GM03348 (cell line): ENCODE measurements at places on chromosomes 2 and 18.

DNA sequence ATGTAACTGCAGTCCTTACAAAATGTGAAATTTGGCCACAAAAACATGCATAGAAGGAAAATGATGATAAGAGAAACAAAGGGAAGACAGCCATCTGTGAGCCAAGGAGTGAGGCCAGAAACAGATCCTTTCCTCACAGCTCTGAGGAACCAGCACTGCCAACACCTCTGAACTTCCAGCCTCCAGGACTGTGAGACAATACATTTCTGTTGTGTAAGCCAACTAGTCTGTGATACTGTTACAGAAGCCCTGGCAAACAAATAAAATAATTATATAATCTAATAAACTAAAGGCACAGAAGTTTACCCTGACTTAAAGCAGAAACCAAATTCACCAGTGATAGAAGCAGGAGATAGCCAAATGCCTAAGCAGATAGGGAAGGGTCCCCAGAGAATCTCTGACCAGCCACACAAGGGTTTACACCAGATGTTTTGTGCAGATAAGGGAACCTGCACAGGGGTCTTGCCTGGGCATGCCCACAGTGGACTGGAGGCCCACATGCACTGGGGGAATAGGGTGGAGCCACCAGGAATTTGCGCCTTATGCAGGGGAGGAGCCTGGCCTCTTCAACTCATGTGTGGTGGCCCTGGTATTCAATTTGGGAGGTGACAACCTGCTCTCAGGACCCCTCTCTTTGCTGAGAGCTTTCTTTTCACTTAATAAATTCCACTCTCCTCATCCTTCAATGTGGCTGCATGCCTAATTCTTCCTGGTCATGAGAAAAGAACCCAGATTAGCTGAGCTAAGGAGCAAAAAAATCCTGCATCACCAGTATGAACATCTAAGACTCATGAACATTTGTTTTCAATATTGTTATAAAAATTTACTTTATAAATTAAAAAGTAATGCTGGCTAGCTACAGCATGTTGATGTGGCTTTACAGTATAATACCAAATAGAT lies 3.8 kb upstream of the GCC2 start:
- no peak for DNase-seq

DNA sequence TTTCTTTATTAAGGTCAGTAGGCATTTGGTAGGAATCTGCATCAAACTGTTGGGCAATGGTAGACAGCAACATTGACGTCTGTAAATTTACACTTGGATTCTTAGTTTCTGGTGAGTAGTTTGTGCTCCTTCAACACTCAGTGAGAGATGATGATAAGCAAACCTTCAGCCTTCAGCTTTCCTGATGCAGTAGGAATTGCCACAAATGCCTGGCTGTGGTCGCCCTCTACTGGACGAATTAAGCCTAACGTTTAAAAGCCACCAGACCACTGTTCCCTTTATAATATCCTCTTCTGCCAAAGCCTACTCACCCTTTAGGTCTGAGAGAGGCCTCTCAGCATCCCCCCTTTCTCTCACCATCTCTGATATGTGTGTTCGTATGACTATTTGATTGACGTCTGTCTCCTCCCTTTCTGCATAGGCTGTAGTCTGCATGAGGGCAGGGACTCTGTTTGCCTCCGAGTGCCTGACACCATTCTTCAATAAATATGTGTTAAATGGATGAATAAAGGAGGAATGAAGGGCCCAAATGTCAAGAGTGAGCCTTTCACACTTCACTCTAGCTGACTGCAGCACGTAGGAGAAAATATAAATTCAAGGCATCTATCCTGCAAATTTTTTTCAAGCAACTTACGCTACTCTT lies 47.0 kb upstream of the PLEKHM3 start:
- DNase-seq, result peak; percentile 78

- DNase-seq, result no peak
These were observed 466.9 kb upstream of the HNRNPA3 start for GRCh38 chr2:176745543-176746200.

DNA sequence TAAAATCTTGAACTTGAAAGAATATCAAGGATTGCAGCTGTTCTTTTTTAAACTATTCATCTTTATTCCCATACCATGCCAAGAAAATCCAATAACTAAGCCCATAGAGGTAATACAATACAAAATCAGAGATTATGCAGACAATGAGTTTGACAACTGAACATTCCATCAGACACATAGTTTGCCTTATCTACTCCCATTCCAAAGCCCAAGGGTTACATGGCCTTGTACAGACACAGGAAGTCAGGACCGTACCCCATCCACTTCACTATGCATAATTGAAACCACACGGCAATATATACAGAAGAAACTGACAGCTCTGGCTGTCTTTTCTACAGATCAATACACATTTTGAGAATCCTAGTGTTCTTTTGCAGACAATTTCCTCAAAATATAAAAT lies 181.3 kb downstream of the TMX3 start:
- DNase-seq, result peak; percentile 20

GRCh38 chr18:50624981-50625380 lies 65.1 kb downstream of the MAPK4 start:
- no peak for DNase-seq

- DNase-seq, result no peak
These were observed 78.0 kb upstream of the NFATC1 start for GRCh38 chr18:79317703-79318102.
